ENCODE measurements at places on chromosomes 16 and 17.

DNA sequence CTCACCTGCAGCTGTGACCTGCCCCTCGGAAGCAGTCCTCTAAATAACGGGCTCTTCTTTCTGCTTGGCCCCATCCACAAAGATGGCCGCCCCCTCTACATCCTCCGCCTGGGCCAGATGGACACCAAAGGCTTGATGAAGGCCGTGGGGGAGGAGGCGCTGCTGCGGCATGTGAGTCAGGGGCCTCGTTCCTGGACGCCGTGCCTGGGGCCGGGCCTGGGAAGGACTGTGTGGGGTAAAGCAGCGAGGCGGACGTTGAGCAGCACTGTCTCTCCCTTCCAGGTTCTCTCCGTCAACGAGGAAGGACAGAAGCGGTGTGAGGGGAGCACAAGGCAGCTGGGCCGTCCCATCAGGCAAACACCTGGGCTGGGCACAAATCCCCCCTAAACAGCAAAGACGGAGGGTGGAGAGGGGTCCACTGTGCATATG is 33.1 kb downstream of the NAGPA start:
- DNase-seq, result no peak

- no peak for DNase-seq
Measured at GRCh38 chr17:81537343-81537855, 9.2 kb downstream of the FSCN2 start.

DNA sequence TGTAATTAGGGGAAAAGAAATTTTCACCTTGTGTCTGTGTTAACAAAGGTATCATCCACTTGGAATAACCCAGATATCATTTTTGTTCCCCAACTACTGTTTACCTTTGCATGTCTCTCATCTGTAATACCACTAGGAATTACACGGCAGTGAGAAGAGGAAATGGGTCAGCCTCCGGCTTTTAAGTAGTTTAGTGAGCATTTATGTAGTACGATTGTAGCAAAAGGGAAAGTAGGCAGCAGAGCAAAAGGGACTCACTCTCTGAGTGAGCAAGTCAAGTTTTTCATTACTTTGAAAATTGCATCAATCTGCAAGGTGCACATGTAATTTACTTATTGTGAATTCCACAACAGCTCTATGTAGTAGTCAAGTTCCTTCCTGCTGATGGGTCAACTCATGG is 11.2 kb downstream of the PHF12 start:
- no peak for DNase-seq

DNA sequence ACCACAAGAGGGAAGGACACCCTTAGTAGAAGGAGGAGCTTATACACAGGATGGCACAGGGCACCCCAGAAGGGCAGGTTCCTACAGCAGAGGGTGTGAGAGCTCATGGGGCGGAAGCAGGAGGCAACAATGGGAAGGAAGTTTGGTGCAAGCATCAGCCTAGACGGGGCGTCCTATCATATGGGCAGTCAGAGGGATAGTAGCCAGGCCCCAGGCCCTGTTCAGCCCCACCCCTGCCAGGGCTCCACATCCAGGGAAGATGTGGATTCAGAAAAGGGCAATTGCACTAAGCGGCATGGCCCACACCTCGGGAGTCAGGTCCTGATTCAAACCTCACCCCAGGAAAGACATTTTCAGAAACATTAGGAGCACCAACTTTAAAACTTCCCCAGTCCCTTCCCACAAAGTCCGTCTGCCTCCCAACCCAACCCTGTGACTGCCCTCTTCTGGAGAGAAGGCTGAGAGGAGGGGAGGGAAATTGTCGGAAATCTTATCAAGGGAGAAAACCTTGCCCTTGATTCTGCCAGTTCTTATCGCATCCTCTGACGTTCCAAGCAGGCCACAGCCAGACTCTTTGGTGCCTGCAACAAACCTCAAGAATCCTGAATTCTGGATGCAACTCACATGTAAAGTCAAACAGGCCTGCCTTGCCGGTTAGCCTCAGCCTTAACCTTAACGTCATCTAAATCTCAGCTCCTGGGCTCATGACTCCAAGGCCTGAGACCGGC is 198.8 kb upstream of the CDH5 start:
- DNase-seq, result no peak

GRCh38 chr16:85546585-85547447 is 66.3 kb upstream of the GSE1 start:
- no peak for DNase-seq
